NCI-H1092 (cell line): ENCODE measurements at places on chromosomes 2 and 18.

DNA sequence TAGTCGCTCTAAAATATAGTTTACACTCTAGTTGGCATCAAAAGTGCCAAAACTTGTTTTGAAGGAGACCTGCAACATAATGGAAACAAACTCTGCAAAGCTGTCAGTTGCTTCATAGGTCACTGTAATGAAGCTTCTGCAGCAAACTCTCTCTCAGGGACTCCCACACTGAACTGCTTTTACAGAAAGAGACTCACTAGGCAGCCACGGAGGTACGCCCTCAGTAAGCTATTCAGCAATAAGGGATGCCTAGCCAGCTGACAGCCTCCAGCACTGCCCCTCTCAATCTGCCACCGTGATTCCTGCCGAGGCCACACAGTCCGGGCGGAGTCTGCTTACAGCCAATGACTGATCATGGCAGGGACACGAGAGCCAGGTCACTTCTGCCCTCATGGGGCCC lies 51.1 kb downstream of the COLEC12 start:
- DNase-seq: no peak

GRCh38 chr2:9212010-9212635 lies 5.5 kb downstream of the ASAP2 start:
- no peak for DNase-seq

DNA sequence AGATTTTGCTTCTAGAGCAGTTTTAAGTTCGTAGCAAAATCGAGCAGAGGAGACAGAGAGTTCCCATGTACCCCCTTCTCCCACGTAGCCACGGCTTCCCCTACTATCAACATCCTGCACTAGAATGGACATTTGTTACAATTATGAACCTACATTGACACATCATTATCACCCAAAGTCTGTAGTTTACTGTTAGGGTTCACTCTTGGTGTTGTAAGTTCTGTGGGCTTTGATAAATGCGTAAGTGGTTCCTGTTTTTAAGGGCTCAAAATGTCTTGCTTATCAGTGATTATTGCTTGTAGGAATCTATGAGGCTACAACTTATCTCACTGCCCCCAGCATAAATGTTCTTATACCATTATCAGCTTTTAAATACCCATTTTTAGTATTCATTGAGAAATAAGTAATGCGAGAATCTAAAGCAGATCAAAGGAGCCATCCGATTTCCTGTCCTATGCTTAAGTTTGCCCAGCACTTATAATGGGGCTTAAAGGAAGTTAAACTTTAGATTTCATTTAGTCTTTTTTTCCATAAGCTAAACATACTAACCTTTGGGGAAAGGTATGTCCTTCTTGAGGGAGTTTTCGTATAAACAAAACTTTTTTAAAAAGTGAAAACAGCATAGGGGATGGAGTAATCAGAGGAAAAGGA lies 118.7 kb downstream of the HAUS1 start:
- DNase-seq: no peak

GRCh38 chr2:123644053-123644452 lies 381.0 kb upstream of the CNTNAP5 start:
- no peak for DNase-seq

GRCh38 chr2:118130385-118130784 lies 42.1 kb downstream of the INSIG2 start:
- DNase-seq: no peak

DNA sequence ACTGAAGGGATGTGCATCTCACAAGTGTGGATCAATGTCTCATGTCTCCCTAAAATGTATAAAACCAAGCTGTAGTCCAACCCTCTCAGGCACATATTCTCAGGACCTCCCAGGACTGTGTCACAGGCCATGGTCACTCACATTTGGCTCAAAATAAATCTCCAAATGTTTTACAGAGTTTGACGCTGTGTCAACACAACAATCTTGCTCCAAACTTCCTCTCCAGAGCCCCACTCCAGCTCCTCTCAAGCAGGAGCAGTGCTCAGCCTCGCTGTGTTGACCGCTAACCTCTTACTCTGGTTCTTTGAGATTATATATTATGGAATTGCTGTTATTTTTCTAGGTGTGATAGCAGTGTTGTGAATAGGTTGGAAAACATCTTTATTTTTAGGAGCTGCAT lies 56.2 kb downstream of the CYP27C1 start:
- no peak for DNase-seq

DNA sequence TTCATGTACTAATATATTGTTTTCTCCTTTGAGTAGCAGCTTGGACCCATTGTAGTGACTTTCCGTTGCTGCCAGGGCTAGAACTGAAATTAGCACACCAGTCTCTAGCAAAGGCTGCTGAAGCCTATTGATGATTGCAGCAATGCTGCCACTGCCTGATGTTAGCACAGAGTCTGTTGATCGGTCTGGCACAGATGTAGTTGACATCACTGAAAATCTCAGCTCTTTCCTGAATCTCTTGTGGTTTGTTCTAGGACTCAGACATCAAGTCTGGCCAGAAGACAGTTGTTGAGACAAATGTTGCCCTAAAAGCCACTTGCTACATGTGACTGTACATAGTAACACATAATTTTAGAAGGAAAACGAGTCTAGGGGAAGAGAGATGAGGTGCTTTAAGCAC lies 47.2 kb downstream of the VAPA start:
- DNase-seq: no peak
